ENCODE measurements at places on chromosomes 6 and 20.

- no peak for DNase-seq
These were observed 1.6 kb upstream of the ZFP64 start for GRCh38 chr20:52193133-52193532.

DNA sequence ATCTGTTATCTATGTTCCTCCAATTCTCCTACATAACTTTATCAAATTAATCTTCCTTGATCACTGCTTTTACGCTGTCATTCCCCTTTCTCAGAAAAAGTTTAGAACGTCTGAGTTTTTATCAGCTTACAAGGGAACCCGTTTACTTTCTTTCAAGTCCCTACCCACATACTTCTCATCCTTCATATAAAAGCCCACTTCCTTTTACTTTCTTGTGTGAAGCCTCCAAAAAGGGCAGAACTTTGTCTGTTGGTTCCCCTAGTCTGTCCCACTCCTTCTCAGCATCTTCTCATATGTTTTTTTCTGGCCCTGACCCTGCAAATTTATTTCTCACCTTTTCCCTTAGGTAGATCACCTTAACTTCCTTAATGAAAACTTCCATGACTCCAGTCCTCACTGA lies 106.1 kb downstream of the TFAP2B start:
- DNase-seq, result no peak

DNA sequence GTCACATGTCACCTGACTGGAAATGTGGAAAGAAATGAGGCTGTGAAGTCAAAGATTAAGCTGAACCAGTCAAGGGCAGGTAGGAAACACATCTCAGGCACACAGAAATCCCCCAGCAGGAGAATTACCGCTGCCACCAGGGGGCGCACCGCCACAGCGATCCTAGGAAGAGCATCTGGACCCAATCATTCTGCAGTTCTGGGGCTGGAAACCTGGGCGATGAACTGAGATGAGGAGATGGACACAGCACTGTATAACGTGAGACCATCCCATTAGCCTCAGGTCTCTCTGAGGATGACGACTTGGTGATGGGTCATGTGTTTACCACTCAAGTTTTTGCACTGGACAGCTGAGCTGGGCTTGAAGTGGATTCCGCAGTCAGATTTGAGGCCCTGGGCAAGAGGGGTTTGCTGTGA lies 6.5 kb upstream of the SLC24A3 start:
- peak; percentile 63 for DNase-seq

DNA sequence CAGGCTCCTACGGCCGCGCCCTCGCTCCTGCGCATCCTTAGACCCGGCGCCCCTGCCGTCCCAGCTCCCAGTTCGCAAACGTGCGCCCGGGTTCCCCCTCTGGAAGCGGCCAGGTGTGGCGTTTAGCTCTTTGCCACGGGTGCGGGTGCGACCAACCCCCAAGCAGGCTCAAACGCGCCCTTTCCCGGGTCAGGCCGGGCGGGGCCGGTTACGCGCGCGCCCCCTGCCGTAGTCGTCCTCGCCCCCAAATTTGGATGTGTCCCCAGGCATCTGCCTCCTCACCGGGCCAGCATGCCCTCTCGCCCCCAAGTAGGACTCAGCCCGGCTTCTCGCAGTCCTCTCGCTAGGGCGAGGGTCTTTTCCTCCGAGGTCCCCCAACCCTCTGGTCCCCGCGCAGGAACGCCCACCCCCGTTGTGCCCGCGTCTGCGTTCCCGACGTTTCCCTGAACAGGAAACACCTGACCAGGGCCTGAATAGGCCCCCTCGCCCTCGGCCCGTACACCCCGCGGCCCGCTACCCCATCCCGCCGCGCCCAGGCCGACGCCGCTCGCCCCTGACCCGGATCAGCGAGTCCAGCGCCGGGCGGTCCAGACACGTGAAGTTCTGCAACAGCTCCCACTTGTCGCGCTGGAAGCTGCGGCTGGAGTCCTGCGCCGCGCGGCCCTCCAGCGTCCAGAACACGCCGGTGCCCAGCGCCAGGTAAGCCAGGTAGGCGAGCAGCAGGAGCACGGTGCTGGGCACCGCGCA lies 520 bp downstream of the KCNK17 start:
- DNase-seq, result no peak

DNA sequence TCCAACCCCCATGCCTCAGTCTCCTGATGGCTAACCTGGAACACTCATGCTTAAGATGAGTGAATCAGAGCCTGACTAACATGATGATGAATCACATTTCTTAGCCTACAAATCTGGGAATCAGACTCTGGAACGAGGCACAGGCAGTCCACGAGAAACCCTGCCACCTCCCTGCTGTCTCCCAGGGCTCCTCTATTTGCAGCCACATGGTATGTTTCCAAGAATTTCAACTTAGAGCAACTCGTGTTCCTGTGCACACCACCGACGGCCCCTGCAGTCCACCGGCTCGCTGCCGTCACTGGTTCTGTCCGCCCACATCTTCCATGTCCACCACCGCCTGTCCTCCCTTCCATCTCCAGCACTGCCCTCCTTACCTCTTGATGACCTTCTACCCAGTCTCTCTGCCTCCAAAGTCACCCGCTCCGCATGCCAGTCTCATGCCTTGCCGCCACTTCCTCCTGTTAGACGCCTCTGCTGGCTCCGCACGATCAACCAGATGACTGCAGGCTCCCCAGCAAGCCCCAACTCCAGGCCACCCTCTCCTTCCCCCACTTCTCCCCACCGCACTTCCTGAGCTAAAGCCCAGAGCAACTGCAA lies 87.6 kb downstream of the AGPAT4 start:
- DNase-seq, result peak; percentile 93

GRCh38 chr6:125193208-125193607 lies 39.6 kb downstream of the TPD52L1 start:
- peak; percentile 30 for DNase-seq

- no peak for DNase-seq
These were observed 98.4 kb upstream of the DUSP22 start for GRCh38 chr6:193773-194310.

DNA sequence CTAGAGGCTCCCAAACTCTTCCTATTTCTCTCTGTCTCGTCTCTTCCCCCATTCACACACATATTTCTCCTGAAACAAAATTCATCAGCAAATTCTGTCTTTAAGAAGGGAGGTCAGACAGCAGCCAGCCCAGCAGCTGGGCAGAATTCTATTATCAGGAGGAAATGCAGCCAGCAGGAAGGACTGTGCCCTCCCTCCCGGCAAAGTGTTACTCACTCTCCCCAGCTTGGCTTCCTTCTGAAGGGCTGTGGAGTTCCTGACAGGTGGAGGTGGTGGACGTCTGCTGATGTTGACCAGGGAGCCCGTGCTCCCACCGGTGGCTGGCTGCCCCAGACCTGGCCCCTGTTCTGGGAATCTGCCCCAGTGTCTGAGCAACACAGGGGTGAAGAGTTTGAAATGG lies 37.3 kb downstream of the KCNB1 start:
- DNase-seq, result peak; percentile 35

DNA sequence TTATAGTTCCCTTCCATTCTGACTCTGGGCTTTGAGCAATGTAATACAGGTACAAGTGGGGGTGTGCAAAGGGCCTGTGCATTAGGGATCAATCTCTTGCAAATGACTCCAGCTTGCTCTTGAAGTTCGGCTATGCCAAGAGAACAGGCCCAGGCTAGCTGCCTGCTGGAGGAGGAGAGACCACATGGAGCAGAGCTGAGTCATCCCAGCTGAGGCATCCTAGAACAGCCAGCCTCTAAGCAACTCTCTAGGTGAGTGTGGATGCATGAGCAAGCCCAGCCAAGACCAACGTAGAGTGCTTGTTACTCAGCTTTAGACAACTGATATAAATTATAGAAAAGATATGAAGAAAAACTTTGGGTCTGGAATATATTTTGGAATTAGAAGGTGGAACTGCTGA lies 47.6 kb upstream of the RBM24 start:
- peak; percentile 18 for DNase-seq

- peak; percentile 72 for DNase-seq
These were observed 29.7 kb downstream of the RPP40 start for GRCh38 chr6:4973982-4974745.

DNA sequence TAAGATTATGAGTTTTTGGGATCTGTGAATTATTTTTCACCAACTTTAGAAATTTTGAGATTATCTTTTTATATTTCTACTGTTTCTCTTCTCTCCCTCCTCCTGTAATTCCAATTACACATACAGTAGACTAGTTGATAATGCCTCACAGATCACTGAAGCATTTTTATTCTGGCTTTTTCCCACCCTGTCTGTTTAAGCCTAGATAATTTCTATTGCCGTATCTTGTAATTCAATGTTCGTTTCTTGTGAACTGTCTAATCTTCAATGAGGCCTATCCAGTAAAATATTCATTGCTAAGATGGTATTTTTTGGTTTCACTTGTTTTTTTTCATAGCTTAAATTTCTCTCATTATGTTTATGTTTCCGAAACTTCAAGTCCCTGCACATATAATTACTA lies 12.0 kb downstream of the MDN1 start:
- no peak for DNase-seq

GRCh38 chr6:162377735-162378134 lies 349.8 kb downstream of the PRKN start:
- DNase-seq, result peak; percentile 41

Measured in GM23248 (cell line).